ENCODE measurements at places on chromosomes 3 and 15.

DNA sequence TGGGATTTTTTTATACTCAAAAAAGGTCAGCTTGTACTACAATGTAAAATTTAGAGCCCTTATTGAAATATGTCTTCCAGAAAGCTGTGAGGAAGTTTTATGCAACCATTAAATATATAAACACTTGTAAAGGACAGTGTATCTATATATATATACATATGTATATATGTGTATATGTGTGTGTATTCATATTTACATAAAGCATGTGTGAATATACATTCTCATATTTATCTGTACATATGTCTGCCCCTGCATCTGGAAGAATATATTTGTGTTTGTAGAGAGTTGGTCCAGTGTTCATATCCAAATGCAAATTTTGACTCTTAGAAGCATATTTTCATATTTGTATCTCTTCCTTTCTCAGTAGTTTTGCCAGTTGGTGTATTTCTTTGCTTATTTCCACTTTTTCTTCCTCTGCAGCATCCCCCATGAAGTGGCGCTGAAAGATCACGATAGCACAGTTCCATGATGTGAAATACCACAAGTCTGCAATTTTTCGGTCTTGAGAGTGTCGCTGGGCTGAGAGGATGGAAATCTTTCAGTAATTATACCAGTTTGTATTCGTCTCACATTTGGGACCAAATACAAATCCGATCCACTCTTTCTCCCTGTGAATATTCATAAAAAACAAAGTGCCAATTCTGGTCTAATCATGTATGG is 311.7 kb upstream of the DPH6 start:
- DNase-seq: no peak

DNA sequence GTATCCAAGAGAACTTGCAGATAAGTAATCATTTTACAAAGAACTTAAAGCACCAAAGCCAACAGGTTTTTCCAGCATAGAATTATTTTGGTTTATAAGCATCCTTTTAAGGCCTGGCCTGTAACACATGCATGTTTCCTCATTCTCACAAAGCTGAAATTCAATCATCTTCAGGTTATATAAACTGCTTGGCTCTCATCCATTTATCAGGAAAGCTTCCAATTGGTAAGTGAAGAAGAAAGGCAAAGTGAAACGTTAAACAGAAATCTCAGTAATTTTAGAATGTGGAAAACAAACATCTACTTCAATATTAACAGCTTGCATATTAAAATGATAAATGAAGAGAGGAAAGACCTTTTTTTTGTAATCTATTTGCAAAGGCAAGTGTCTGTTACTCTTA is 1.6 kb downstream of the SERP1 start:
- no peak for DNase-seq

GRCh38 chr3:18370672-18371071 is 54.5 kb downstream of the SATB1 start:
- no peak for DNase-seq

DNA sequence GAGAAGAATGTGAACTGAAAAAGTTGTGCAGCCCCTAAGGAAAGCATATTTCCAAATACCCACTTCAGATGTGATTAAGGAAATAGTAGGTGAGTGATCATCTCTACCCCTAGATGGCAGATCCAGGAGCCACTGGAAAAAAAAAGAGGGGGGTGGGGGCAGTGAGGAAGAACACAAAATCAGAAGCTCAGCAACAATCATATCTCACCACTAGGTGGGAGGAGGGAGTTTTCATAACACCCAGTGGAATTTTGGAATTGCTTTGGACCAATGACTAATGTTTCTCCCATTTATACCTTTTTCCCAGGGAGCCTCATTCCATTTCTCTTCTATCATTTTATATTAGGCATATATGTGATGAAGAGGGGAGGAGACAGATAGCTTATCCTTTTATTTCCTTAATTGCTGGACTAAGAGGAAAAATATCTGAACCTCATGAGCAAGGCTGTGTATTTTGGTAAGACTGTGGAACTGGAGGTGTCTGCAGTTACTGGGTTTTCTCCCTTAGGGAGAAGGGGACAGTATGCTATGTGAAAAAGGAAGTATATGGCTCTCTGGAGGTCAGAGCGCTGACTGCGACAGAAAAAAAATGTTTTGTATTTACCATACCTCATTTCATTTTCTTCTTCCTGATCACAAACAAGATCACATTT is 363.4 kb downstream of the GAP43 start:
- no peak for DNase-seq

DNA sequence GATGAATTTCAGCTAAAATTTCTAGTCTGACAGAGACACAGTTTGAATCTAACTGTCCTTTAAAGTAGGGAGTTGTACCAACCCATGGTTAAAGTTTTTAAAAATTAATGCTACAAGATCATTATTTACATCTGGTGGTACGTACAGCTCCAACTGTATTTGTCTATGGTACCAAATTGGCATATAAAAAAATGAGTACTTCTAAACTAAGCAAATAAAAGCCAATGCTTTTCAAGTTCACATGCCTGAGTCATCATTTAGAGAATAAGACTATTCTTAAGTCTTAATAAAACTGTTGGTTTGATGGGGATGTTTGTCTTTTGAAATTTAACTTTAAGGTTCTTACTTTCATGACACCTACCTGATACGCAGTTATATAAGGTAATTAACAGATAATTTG is 21.0 kb upstream of the IFT57 start:
- DNase-seq: no peak

DNA sequence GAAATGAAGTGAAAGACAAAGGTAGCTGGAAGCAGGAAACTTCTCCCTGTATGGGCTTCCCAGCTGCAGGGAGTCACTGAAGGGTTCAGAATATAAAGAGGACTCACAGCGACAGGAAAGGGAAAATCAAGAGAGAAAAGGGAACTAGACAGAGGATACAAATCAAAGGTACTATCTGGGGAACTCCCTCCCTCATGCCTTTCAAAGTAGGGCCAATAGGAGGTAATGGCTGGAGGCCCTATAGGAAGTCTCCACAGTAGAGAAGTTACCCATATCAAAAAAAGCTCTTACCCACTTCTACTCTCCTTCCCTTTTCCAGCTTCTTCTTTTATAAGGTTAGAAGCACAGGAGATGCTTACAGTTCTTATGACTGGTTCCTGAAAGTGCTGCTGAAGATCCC is 43.5 kb downstream of the FMN1 start:
- DNase-seq: no peak

GRCh38 chr3:13718000-13718399 is 161.9 kb downstream of the WNT7A start:
- no peak for DNase-seq

DNA sequence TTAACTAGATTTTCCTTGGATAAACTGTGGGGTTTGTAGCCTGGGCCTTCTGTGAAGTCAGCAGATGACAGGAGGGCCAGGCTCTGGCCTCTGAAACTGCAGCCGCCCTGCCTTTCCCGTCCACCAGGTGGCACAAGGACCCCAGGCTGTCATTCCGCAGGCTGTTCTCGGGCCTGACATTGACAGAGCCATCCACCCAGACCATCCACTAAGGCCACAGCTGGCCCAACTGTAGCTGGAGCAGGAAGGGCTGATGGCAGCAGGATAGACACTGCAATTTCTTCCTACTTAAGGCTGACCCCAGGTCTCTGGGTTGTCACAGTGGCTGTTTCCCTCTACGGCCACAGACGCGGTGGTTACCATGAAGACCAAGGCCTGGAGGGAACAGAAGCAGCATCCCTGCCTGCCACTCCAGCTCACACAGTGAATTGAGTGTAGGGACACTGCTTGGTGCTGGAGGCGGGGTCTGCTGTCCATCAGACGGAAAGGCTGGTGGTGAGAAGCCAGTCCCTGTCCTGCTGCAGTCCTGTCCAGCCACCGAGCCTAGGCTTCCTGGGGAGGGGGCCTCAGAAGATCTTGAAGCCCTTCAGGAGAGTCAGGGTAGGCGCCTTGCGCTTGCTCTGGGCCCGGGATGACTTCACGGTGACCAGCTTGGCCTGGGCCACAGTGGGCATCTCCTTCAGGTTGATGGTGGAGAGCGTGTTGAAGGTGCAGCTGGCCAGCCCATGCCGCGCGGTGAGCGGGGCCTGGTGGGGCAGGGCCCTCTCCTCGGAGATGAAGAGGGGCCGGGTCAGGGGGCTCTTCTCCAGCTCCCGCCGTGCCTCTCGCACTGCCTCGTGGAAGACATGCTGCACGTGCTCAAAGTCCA is 9.4 kb downstream of the SLC51B start:
- DNase-seq: peak; percentile 33

- DNase-seq: no peak
Observed at GRCh38 chr3:186788482-186789370, 5.3 kb downstream of the EIF4A2 start.
